ENCODE measurements at places on chromosomes 12 and 14.

DNA sequence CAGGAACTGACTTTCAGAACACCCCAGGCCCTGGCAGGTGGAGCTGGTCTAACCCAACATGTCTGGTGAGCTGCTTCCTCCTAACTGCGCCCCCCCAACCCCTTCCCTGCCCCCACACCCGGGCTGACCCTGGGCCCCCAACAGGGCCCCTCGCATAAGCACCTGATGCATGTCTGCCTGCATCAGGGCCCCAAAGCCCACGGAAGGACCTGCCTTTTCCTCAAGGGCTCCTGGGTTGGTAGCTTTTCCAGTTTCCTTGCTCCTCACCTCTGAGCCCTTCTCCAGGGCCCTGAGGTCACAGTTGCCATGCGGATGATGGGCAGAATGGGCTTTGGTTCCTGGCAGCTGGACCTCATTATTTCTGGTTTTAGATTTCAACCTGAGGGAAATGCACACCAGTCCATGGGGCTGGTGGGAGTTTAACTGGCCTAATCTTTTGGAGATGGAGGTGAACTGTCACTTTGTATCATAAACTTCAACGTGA, 18.5 kb downstream of the TESC start:
- DNase-seq = no peak

DNA sequence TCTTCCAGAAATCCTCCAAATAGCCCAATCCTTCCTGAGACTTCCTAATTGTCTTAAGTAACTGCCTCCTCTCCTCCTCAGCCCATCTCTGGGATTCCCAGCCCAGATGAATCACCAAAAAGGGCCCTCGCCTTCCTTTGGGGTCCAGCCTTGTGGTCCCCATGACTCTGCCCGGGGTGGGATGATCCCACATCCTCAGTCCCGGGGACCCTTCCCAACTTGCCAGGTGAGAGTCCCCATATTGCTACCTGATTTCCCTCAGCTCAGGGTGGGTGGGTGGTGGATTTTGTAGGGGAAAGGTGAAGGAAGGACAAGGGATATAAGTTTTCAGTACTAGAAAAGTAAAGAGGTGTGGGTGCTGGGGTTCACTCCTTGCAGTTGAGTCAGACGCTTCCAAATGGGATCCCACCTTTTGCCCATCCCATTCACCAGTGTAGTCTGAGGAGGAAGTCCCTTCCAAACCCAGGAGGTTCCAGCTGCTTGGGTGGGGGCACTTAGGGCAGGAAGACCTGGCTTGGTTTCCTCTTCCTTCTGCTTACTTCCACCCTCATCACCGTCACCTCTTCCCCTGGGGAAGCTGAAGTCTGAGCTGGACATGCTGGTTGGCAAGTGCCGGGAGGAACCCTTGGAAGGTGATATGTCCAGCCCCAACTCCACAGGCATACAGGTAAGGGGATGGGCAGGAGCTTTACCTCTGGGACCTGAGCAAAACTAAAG, 5.6 kb downstream of the GLI1 start:
- no peak for DNase-seq

GRCh38 chr12:72692338-72692737, 420.2 kb downstream of the TRHDE start:
- no peak for DNase-seq

GRCh38 chr14:35480119-35480769, 53.7 kb upstream of the INSM2 start:
- DNase-seq = no peak

- no peak for DNase-seq
Observed at GRCh38 chr14:65552724-65553123, 140.2 kb downstream of the FUT8 start.

DNA sequence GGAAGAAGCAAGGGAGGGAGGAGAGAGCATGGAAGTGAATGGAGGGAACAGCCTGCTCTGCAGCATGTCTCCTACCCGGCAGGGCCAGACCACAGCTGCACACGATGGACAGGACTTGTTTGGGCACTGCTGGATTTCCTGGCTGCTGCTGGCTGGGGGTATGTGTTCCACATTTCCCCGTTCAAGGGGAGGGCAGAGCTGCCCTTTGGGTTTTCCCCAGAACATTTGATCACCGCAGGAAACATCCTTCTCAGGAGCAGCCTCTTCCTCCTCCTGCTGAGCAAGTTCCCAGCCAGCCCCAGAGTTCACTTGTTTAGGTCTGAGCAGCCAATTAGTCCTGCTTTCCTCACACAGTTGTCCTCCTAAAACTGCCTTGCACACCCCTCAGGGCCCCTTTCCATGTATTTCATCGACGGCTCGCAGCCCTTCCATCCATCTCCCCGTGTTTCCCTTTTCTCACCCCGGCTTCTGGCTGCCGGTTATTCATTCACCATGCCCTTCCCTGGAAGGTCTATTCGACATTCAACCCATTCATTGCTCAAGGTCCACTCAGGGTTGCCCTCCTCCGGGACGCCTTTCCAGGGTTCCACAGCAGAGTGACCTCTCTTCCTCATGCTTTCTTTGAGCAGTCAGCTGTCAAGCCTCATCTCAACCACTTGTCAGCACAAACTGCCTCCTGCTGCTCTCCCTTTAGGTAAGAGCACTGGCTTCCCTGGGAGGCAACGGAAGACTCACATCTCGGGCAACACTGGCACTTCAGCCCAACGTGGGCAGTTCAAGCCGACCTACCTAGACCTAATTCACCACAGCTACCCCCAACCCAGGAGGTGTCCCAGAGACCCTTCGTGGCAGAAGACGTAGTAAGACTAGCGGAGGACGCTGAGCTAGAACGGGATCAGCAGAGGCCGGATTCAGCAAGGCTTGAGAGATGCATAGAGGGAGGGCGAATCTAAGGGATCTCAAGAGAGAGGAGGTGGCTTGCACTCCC, 20.1 kb upstream of the ANO2 start:
- no peak for DNase-seq

DNA sequence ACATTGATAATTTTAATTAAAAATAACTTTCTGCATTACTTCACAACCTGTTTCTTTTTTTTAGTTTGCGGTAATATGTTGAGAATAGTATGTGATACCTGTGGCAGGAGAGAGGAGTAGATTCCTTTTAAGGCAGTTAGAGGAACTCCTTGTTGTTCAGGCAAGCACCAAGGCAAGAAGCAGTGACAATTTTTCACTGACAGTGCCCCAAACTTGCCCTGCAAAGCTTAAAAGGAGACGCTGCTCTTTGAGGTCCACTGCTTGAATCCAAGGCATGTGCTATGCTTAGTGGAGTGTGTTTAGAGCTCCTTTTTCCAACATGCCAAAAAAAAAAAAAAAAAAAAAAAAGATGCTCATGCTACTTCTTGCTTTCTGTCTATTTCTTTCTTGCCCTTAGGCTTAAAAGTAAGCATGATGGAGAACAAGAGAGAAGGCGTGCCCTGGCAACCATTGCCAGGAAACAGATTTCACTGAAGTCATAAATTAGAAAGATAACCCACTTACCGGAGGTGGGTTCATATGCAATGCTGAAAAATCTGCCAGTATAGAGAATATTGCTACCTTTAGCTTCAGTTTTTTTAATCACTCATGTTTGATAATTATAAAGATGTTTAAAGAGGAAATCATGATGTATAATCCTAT, 58.3 kb upstream of the DYRK2 start:
- DNase-seq = no peak

DNA sequence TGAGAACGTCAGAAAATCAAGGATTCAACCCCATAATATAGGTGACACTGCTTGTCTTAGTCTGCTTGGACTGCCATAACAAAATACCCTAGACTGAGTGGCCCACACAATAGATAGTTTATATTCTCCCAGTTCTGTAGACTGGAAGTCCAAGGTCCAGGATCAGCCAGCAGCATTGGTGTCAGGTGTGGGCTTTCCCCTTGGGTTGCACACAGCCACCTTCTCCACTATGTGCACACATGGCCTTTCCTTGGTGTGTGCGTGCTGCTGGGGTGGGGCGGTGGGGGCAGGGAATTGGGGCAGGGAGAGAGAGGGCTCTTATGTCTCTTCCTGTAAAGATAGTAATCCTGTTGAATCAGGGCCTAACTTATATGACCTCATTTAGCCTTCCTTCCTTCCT, 106.4 kb downstream of the SLC25A47 start:
- no peak for DNase-seq

GRCh38 chr14:55964091-55964490, 154.1 kb upstream of the PELI2 start:
- no peak for DNase-seq

GRCh38 chr12:44099486-44099885, 263.6 kb downstream of the TMEM117 start:
- no peak for DNase-seq

DNA sequence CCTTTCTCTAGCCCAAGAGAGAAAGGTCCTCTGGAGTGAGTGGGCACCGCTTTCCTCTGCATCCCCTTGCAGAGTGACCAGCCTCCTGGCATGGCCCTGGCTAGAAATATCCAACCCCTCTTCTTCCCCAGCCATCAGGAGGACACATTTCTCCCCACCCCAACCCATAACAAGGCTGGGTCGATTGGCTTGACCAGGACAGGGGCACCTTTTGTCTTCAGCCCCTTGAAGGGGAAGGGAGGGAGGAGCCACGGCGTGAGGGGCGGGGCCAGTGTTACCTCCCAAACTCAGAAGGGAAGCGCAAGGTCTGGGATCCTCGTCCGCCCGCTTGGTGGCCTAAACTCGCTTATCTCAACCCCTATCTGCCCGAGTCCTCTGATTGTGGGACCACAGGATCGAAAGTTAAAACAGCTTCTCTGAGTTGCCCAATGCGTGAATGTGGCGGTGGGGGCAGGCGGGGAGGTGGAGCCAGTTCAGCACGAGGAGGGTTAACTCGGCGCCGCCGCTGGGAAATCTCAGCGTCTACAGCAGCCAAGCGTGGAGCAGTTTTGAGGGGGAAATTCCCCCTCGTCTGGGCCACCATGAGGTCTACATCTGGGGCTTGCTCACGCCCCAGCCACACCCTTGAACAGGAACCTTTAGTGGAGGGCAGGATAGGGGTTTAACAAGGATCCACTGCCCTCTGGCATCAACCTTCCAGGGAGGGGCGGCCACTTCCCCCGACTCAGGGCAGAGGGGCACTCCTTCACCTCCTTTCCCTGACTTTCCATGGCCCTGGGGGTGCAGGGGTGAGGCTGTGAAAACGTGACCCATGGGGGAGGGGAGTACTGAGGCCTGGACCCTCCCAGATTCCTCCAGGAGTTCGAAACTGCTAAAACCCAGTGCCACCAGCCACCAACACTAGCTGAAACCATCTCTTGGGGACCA, 795 bp downstream of the STAT6 start:
- DNase-seq = peak; percentile 30

GRCh38 chr12:65182012-65182739, 12.8 kb downstream of the LEMD3 start:
- no peak for DNase-seq

DNA sequence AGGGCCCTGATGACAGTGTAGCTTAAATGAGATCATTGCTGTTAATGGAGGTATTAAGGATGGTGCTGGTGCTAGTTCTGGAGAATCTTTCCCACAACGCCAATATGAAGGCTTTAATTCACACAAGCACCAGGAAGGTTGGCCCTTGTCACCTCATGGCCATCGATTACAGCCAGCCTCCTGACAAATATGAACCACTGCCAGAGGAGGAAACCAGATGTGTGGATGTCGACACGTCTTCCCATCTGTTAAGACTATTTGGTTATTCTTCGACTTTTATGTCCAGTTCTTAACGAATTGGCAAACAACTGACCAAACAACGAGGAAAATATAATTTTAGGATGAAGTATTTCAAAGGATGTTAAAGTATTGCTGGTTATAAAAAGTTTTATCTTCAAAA, 79.5 kb downstream of the PIK3C2G start:
- DNase-seq = no peak

DNA sequence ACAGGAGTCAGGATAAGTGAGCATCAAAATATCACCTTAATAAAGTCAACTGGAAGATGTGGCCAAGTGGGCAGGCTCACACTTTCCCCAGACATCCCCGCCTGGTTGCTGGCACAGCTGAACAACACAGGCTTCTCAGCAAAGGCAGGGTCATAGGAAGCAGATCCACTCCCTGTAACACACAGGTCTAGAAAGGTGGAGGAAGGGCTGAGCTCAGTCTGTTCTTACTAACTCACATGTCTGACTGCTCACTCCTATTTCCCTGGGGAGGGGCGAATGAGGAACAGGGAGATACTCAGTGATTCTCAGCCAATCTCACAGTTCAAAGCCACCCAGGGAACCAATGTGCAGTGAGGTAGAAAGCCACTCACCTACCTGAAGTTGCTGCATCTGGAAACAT, 45.0 kb upstream of the AMN1 start:
- no peak for DNase-seq

GRCh38 chr12:47825173-47825639, 5.5 kb upstream of the HDAC7 start:
- no peak for DNase-seq

DNA sequence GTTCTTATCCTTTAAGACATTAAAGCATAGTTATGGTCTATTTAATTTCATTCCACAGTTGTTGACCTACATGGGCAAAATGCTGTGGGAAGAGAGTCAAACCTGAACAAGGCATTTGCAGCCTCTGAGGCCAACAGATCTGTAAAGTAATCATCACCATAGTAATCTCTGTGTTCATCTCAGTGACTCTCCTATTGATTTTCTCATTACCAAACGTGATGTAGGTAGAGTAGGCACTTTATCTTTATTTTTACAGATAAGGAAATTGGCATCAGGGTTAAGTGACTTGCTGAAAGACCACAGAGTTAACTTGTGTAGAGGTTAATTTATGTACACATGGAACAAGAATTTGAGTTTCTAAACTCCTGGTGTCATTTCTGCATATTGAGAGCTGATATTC, 203.0 kb downstream of the ESR2 start:
- no peak for DNase-seq

DNA sequence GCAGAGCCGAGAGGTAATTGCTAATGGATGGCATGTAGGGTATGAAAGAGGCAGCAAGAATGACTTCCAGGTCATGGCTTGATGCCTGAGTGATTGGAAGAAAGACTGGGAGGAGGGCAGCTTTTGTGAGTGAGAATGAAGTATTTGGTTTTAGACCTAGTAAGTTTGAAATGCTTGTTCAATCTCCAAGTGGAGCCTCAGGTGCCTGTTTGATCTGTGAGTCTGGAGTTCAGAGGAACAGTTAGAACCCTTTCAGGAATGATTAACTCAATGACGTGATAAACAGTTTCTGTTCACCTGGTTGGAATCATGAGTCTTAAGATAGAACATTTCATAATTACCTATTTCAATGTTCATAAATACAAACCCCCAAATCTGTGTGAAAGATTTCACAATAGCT, 10.4 kb downstream of the KCNJ8 start:
- no peak for DNase-seq

- DNase-seq = no peak
Observed at GRCh38 chr14:100274250-100274649, 32.0 kb downstream of the SLC25A29 start.

Data from stimulated activated CD8-positive, alpha-beta memory T cell treated with anti-CD3 and anti-CD28 coated beads, Interleukin-2, amount 100 ng/mL, for 1 hour (primary cell).